Upper lobe of right lung (tissue), 1 donor: ENCODE measurements at places on chromosomes 5 and 9. TPM values are rescaled to one million over a fixed set of nuclear protein-coding genes. Genes with fewer than 3 reads are reported as not detected.

DNA sequence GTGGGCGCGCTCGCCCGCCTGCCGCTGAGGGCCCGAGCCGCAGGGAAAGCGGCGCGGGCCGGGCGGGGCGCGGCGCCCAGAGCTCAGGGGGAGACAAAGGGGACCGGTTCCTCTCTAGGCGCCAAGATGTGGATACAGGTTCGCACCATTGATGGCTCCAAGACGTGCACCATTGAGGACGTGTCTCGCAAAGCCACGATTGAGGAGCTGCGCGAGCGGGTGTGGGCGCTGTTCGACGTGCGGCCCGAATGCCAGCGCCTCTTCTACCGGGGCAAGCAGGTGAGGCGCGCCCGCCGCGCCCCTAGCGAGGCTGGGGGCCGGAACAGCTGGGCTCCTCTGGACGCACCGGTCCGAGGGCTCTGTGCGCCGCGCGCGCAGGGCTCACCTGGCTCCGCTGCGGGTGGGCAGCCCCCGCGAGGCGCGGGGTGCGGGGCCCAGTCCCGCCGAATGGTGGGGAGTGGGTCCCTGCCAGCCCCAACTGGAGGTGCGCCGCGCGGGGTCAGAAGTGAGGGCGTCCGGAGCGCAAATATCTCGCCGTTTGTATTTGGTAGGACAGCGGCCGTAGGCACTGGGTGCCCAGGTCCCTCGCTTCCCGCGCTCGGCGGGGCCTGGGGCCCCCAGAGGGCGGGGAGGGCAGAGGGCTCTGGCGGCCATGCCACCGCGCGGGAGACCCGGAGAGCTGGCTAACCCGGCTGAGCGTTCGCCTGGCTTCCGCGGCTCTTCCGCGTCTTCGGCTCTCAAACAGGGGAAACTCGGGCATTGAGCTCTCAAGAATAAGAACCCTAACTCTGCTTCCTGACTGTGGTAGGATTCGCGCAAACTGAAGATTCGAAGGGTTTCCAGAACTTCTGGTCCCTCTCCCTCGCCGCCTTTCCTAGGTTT is 607 bp downstream of the UHRF2 start:
- H3K4me1 ChIP-seq: peaks cover 25% of the 10 kb centered on the region
- peak overlapping the region; percentile 88 for H3K27ac ChIP-seq
- H3K4me3 ChIP-seq: peak overlapping the region; percentile 92
- peak; percentile 76 for DNase-seq

DNA sequence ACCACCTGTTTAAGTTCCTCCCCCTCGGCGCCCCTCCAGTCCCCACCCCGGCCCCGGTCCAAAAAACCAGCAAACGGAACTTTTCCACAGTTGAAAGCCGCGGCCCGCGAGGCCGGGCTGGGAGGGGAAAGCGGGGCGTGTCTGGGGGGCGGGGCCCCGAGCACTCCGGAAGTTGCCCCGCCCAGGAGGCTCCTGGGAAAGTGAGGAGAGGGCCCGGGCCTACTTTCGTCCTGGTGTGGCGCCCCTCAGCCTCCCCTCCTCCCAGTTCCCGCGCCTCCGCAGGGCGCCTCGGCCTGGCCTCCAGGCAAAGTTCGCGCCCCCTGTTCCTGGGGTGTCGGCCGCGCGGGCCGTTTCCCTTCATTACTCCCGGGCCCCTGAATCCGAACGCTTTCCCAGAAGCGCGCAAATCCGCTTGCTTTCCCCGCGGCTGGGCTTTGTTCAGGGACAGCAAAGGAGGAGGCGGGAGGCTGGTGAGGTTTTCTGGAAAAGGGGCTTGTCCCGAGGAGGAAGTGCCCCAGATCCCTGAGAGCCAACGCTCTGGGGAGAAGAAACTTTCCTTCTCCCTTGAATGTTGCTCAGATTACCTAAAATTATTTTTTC is 4.5 kb upstream of the DMRT3 start:
- DNase-seq: no peak
- peaks cover 18% of the 10 kb centered on the region for H3K4me1 ChIP-seq
- no peaks in the 10 kb centered on the region for H3K36me3 ChIP-seq
- H3K4me3 ChIP-seq: peak overlapping the region; percentile 36
- H3K27me3 ChIP-seq: peaks cover 100% of the 10 kb centered on the region

- no peak for DNase-seq
- no peak overlapping the region for H3K27ac ChIP-seq
- H3K36me3 ChIP-seq: no peaks in the 10 kb centered on the region
Observed at GRCh38 chr5:76332102-76332501, 71.0 kb upstream of the IQGAP2 start.

DNA sequence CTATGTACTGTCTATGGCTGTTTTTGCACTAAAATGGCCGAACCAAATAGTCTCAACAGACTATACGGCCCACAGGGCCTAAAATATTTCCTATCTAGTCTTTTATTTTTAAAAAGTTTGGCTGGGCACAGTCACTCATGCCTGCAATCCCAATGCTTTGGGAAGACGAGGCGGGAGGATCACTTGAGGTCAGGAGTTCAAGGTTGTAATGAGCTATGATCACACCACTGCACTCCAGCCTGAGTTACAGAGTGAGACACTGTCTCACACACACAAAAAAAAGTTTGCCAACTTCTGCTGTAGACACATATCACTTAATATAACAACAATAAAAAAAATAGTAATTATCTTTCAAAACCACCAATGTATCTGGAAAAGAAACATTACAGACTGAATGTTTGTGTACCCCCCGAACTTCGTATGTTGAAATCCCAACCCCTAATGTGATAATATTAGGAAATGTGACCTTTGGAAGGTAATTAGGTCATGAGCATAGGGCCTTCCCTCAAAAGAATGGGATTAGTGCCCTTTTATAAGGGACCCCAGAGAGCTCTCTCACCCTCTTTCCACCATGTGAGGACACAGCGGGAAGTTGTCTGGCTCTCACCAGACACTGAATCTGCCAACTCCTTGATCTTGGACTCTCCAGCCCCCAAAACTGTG is 53.5 kb upstream of the HK3 start:
- no peak overlapping the region for H3K27ac ChIP-seq
- H3K36me3 ChIP-seq: peaks cover 79% of the 10 kb centered on the region
- H3K4me1 ChIP-seq: no peaks in the 10 kb centered on the region
- H3K4me3 ChIP-seq: no peak overlapping the region

DNA sequence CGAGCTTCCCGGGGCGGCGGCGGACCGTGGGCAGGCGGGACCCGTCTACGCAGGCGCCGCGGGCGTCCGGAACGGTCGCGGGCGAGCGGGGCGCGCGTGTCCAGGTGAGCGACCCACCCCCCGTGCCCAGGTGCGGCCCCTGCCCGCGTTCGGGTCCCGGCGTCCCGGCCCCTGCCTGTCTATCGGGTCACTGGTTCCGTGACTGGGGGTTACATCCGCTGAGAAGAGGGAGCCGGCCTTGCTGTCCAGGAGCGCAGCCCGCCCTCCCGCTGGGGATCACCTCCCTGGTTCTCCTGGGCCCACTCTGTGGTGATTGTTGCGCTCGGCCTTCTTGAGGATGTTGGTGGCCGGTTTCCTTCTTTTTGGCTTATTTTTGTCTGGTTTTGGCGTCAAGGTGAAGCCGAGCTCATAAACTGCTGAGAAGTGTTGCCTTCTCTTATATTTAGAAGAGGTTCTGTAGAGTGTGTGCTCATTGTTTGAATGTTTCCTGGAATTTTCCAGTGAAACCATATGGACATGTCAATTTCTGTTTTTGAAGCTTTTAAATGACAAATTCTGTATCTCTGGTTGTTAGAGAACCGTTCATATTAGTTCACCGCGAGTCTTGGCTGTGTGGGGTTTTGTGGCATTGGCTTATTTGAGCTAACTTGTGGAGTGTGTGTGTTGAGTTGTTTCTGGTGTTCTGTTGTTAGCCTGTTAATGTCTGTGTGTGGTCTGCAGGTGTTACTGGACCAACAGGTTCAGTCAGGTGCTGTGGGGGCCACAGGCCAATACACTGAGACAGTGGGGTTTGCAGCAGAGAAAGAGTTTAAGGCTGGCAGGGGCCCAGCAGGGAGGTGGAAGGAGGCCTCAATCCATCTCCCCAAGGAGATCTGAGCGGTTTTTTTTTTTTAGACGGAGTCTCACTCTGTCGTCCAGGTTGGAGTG is 621 bp downstream of the CEP72 start:
- peaks cover 7% of the 10 kb centered on the region for H3K4me1 ChIP-seq
- peak overlapping the region; percentile 77 for H3K4me3 ChIP-seq
- H3K36me3 ChIP-seq: no peaks in the 10 kb centered on the region
- DNase-seq: no peak
- H3K27ac ChIP-seq: peak overlapping the region; percentile 36

GRCh38 chr5:34455098-34455497 is 201.0 kb upstream of the RAI14 start:
- DNase-seq: no peak
- H3K27ac ChIP-seq: no peak overlapping the region
- no peaks in the 10 kb centered on the region for H3K4me1 ChIP-seq
- H3K4me3 ChIP-seq: no peak overlapping the region
- H3K27me3 ChIP-seq: no peaks in the 10 kb centered on the region
- H3K36me3 ChIP-seq: no peaks in the 10 kb centered on the region

- no peak overlapping the region for H3K27ac ChIP-seq
- H3K36me3 ChIP-seq: peaks cover 86% of the 10 kb centered on the region
- DNase-seq: no peak
Observed at GRCh38 chr5:43647789-43648188, 44.8 kb downstream of the NNT start.

- H3K27ac ChIP-seq: no peak overlapping the region
- no peak overlapping the region for H3K4me3 ChIP-seq
- H3K4me1 ChIP-seq: no peaks in the 10 kb centered on the region
- H3K27me3 ChIP-seq: no peaks in the 10 kb centered on the region
Observed at GRCh38 chr9:86116425-86116824, 17.1 kb upstream of the GOLM1 start.

- H3K36me3 ChIP-seq: peaks cover 68% of the 10 kb centered on the region
- no peak overlapping the region for H3K27ac ChIP-seq
- no peaks in the 10 kb centered on the region for H3K4me1 ChIP-seq
- DNase-seq: peak; percentile 51
- no peaks in the 10 kb centered on the region for H3K27me3 ChIP-seq
Observed at GRCh38 chr9:129013674-129014073, 14.5 kb downstream of the SH3GLB2 start.

DNA sequence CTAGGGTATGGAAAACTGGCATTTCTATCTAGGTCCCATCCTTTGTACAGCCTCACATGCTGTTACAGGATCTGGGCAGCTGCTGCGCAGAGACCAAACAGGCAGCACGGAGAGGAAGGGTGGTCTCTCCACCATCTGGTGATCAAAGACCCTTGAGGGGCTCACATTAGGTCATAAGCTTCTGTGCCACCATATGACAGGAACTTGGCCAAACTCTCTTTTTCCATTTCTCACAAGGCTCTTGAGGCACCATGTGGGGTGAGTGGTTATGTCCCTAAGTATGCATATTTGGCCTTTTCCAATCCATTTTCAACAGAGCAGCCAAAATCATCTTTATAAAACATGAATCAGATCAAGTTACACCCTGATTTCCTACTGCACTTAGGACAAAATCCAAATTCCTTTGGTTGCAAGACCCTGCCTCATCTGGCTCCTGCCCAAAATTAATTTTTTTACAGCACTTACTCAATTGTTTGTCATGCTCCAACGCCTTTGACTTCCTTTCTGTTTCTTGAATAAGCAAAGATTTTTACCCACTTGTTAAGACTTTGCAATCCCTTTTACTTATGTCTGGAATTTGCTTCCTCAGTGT is 730.0 kb downstream of the MAT2B start:
- no peak overlapping the region for H3K27ac ChIP-seq
- H3K4me1 ChIP-seq: no peaks in the 10 kb centered on the region
- H3K4me3 ChIP-seq: no peak overlapping the region
- no peaks in the 10 kb centered on the region for H3K27me3 ChIP-seq

DNA sequence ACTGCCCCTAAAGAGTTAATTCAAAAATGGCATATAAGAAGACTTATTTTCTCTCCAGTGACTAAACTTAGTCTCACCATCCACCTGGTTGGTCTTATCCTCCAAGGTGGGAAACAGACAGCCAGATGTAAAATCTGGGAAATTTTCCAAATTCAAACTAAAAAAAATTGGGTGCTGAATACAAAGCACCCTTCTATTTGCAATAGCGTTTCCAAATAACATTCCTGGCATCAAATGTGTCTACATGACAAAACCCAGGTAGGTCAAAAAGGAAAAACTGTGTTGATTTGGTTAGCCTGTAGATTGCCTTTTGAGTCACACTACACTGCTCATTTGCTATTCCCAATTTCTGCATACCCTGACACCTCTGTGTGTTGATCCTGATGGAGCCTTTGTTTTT is 252.2 kb downstream of the NR2F1-AS1 start:
- H3K4me3 ChIP-seq: no peak overlapping the region
- no peaks in the 10 kb centered on the region for H3K4me1 ChIP-seq
- no peak overlapping the region for H3K27ac ChIP-seq
- H3K27me3 ChIP-seq: no peaks in the 10 kb centered on the region

- peak overlapping the region; percentile 2 for H3K4me3 ChIP-seq
- no peaks in the 10 kb centered on the region for H3K36me3 ChIP-seq
- peaks cover 5% of the 10 kb centered on the region for H3K4me1 ChIP-seq
- DNase-seq: no peak
Observed at GRCh38 chr9:3507395-3508077, 18.3 kb downstream of the RFX3 start.

DNA sequence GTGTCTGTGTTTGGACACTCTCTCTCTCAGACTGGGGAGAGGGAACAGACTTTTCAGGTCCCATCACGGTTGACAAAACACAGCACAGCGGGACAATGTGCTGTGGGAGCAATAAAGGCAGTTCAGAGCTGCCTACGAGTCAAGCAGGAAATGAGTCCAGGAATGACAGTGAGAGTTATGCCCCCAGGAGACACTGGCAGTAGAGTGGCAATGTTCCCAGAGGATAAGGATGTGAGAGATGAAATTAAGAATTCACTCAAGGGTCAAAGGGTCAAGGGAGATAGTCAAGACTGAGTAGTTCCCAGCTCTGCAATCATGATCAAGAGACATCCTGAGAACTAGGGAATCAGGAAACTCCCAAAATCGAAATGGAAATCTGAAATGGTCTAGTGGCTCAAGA is 156.1 kb downstream of the LURAP1L start:
- H3K27ac ChIP-seq: no peak overlapping the region
- no peaks in the 10 kb centered on the region for H3K4me1 ChIP-seq
- H3K4me3 ChIP-seq: no peak overlapping the region
- H3K36me3 ChIP-seq: no peaks in the 10 kb centered on the region

DNA sequence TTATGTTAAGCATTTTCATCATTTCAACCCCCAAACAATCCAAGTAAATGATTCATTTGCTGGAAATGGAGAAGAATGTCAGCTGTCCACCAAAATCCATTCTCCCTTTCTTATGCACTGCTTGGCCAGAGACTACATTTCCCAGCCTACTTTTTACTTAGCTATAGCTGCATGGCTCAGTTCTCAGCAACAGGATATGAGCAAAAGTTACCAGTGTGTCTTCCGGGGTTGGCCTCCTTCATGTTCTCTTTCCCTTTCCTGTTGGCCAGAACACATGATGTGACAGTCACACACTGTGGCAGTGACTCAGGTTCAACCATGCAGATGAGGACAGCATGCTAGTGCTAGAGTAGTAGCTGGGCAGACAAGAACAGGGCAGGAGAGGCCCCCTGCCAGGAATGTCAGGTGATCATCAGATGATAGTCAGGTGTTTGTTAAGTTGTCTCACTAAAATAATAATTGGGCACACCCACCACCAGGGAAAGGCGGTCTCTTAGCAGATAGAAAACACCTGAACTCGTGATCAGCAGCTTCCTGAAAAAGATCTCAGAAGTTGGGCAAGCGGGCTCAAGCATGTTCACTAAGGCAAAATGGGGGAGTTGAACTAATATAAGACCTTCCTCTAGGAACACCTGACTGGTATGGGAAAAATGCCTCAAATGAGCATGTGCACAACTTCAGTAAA is 12.2 kb downstream of the GPR150 start:
- H3K4me3 ChIP-seq: no peak overlapping the region
- H3K27me3 ChIP-seq: no peaks in the 10 kb centered on the region
- DNase-seq: no peak
- no peaks in the 10 kb centered on the region for H3K4me1 ChIP-seq
- no peaks in the 10 kb centered on the region for H3K36me3 ChIP-seq
- H3K27ac ChIP-seq: no peak overlapping the region

BRD3OS gene
- total RNA-seq: 10.7 TPM

CDH6 gene
- total RNA-seq: 9.4 TPM

NDOR1 gene
- total RNA-seq: 16.7 TPM

PCDHB6 gene
- total RNA-seq: 0.75 TPM
